ENCODE measurements at places on chromosomes 7 and 10.
A peak's percentile ranks its signal among the peaks of the same experiment; 100 is the strongest.

GRCh38 chr10:49290607-49291006, 8.4 kb upstream of the C10orf71 start:
- DNase-seq, result no peak

GRCh38 chr7:40694026-40694809, 559.4 kb downstream of the SUGCT start:
- no peak for DNase-seq

- DNase-seq, result peak; percentile 12
Measured at GRCh38 chr7:45921699-45922519, 837 bp upstream of the IGFBP3 start.

DNA sequence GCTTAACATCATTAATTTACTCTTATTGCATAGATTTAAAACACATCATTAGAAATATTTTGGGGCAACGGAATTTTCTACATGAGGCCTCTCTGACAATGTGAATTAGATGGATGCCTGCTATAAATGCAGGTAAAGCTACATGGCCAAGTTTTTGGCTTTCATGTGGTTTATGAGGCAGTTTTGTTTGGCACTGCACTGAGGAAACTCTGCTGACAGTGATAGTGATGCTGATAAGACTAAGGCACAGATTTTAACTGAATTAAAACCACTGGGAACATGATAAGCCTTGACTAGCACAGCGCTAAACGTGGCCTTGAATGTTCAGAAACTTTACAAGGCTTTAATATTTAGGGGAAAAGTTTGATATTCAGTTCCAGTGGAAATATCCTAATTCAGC, 114.3 kb upstream of the NOBOX start:
- no peak for DNase-seq

- no peak for DNase-seq
Measured at GRCh38 chr7:158068853-158069252, 518.8 kb downstream of the PTPRN2 start.

- DNase-seq, result no peak
Measured at GRCh38 chr10:95122736-95123135, 53.4 kb upstream of the CYP2C8 start.

DNA sequence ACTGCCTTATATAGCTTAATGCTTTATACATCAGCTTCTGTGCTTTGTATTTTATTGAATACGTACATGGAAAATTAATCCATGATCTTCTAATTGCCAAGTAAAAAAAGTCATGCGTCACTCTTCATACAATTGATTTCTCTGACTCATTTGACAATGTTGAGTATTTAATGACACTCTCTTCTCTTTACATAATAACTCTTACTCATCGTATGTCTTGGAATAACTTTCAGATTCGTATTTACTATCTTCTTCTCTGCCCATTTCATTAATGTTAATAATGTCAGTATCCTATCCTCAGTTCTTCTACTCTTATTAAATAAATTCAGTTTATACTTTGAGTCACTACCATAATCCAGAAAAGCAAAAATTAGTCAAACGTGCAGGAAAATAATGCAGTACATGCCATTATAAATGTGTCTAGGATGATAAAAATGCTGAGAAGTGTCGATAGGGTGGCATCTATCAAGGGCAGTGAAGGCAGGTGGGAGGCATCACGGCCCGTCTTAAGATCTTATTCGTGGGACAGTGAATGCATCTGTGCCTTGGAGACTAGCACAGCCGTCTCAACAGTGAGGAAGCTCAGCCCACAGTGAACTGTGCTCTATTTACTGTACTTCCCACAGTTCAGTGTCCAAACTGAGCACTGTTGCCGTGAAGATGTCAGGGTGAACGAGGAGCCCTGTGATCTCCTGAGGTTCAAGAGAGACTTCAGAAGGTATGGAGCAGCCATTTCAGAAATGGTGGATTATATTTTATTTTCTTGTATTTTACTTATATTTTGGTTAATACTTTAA, 39.8 kb upstream of the AKR1E2 start:
- no peak for DNase-seq

GRCh38 chr7:17054206-17054605, 172.4 kb upstream of the AGR3 start:
- DNase-seq, result no peak

DNA sequence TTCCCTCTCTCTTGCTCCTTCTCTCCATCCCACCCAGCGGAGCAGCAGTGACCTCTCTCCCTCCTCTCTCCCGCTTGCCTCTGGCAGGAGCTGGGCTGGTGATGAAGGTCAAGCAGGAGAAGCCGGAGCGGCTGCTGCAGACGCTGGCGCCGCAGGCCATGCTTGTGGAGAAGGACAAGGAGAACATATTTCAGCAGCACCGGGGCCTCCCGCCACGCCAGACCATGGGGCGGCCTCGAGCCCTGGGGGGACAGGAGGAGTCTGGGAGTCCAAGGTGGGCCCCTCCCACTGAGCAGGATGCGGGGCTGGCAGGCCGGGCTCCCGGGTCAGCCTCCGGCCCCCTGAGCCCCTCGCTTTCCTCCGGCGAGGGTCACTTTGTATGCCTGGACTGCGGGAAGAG, 17.3 kb downstream of the ZNF775 start:
- DNase-seq, result no peak

- no peak for DNase-seq
Measured at GRCh38 chr7:76394957-76395356, 14.5 kb downstream of the SSC4D start.

- DNase-seq, result no peak
Measured at GRCh38 chr10:43041422-43042342, 35.2 kb upstream of the RET start.

DNA sequence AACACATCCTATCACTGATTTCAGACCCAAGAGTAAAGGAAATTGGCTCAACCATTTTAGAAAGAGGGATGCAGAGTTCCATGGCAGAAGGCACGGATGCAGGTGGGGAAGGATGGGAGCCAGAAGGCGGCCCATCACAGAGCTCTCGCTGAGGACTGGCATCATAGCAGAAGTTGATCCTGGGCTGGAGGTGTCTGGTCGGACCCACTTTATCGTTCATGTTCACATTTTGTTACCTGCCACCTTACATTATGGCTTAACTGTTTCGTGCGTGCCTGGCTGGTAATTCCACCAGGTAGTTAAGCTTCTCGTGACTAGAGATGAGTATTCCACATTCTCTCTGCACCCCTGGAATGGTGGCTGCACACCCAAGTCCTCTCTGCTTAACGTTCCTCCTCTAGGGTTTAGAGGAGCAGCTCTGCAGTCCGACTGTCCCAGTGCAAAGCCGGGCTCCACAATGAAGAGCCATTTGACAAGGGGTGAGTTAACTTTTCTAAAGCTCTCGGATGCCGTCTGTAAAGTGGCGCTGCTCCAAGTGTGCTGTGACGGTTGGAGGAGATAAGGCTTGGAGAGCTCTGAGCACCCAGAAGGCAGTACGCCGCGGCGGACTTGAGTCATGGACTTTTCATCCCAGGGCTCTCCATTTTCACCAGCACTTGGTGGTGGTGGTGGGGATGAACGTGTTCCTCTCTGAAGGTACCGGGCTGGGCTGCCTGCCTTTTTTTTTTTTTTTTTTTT, 157.1 kb upstream of the SHH start:
- no peak for DNase-seq

DNA sequence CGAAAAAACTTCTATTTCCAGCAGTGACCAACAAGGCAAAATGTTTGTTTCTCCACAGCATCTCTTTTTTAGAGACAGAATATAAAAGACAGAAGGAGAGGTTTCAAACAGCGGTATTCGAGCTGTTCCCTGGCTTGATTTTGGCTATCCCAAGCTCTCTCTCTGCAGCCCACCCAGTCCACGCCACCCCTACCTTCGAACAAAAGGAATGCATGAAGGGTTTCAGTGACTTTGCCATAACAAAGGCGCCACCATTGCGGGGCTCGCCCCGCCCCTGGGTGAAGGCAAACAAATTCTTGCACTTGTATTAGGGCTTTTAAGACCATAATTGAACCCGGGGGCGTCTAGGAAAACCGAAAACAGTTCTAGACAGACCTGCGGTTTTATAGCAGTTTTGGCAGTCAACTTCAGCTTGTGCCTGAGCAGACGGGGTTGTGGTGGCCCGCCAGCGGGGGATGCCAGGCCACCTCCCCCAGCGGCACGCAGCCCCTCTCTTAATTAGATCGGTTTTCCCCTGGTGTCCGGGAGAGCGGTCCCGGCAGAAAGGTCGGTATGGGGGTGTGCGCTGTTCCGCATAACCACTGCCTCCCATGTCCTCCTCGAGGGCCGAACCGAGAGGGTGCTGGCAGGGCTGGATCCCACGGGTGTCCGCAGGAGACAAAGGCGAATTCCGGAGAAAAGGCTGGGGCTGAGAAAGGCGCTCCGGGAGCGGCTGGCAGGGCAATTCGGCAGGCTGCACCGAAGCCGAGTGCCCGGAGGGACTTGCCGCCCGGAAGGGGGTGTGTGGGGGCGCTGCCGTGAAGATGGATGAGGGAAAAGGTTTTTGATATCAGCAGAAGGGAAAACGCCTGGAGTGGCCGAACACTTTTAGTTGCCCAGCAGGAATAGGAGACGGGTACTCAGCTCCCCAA, 2.7 kb upstream of the HOXA11 start:
- DNase-seq, result no peak

DNA sequence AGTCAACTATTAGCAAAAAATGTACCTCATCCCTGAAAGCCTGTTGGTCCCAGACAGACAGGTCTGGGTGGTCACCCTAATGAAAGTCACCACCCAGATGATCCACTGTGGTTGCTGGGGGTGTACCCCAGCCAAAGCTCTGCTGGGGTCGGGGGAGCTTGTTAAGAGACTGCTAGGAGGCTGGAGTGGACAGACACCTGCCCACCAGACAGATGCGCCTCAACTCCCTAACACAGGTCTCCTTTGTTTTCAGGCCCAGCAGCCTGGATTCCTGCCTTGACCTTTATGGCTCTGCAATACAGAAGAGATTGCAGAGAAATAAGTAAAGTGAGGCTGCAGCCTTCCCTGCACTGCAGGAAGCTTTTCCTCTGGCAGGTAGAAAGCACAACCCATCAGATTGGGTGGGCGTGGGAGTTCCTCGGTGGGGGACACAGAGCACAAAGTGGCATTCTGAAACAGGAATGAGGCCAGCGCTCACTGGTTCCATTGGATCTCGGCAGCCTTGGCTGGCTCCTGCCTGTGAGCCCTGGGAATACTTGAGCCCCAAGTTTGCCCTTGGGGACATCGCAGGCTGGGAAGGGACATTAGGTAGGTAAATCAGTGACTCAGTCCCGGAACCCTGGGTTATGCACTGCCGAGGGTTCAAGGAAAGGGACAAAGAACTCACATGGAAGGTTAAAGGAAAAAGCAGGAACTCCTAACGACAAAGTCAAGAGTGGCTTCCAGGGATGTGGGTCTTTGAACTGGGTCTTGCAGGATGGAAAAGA, 18.0 kb upstream of the ZNF488 start:
- DNase-seq, result no peak

- DNase-seq, result peak; percentile 17
Measured at GRCh38 chr10:14873090-14873760, 5.4 kb upstream of the SUV39H2 start.

DNA sequence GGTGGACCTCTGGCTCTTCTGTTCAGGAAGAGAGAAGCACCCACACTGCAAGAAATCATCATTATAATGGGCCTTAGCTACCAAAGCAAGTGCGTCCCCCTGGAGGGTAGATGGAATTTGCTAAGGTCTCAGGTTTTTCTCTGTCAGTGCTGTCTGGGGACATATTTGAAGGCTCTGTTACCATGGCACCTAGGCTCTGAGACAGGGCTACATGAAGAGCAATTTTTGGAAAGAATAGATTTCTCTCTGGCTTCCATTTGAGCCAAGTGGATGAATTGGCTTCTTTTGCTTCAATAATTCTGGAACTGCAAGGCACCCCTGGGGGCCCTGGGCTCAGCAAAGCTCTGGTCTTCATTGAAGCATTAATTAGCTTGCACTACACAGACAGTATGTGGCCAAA, 349.1 kb upstream of the GALNT17 start:
- DNase-seq, result no peak

DNA sequence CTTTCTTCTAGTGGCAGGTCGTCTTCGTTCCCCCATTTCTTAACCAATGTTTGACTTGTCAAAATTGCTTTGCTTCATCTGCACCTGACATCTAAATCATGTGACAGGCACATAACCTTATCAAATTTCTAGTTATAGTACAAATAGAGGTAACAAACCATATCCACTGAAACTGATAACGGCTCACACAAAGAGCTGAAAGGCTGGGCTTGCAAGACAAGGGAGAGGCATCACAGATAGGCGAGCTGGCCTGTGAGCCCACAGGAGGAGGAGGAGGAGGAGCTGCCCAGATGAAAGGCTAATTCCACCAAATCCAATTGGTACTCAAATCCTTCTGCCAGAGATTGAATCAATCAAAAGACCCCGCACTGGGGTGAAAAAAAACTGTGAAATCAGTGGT, 80.2 kb upstream of the NEBL start:
- no peak for DNase-seq

DNA sequence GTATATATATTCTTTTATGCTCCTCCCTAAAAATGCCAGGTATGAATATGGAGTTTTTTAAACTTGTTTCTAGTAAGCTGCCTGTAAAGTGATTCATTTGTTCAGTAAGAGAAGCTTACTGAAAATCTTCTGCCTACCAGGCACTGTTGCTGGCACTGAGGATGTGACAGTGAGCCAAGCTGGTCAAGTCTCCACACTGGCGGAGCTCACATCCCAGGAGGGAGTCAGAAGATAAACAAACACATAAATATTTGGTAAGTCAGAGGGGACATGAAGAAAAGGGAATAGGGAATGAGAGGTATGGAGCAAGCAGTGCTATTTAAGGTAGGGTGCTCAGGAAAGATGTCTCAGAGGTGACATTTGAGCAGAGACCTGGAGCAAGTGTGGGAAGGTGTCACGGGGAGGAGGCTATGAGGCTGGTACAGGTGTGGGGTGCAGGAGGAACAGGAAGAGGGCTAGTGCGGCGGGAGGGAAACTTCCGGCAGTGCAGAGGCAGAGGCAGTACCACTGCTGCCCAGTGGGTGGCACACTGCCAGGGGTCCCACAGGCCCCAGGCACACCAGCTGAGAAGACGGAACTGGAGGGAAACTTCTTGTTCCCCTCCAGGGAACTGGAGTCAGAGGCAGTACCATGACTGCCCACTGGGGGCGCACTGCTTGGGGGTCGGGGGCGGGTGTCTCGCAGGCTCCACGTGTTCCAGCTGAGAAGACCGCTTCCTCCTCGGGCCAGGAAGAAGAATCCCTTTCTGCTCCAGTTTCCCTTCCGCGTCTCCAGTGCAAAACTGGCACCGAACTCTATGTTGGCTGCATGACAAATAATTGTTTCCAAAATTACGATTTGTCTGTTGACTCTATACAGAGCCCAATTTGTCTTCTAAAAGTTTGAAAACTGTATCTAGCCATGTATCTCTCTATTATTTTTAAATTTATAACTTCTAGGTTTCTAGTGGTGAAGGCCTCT, 161.0 kb downstream of the TEX36 start:
- peak; percentile 30 for DNase-seq

GRCh38 chr7:47314728-47315607, 266.9 kb downstream of the TNS3 start:
- no peak for DNase-seq

DNA sequence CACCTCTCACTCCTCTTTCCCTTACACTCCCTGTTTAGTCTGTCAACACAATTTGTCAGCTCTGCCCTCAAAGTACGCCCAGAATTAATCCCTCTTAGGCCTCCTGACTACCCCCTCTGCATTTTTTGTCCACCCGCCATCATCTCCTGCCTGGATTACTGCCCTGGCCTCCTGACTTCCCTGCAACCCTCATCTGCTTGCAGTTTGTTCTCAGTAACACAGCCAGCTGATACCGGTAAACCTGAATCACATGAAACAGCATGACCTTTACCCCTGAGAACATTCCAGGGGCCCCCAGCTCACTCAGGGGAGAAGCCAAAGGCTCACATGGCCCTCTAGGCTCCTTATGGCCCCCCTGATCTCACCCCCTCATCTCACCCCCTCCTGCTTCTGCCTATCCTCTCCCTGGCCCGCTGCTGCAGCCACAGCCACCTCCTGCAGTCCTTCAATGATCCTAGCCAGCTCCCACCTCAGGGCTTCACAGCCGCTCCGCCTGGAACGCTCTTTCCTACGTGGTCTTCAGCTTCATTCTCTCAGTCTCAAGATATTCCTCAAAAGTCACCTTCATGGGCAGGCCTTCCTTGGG, 8.9 kb downstream of the C10orf53 start:
- no peak for DNase-seq

Measured in activated CD4-positive, alpha-beta T cell treated with anti-CD3 and anti-CD28 coated beads, Interleukin-2, Interleukin-4, amounts not matched to agents 100 ng/mL and 50 ng/mL, durations not matched to agents 16 hours and 8 hours (primary cell).